ENCODE measurements at places on chromosomes 7 and 10. TPM values are rescaled to one million over a fixed set of nuclear protein-coding genes. Genes with fewer than 3 reads are reported as not detected.
A peak's percentile ranks its signal among the peaks of the same experiment; 100 is the strongest.

DNA sequence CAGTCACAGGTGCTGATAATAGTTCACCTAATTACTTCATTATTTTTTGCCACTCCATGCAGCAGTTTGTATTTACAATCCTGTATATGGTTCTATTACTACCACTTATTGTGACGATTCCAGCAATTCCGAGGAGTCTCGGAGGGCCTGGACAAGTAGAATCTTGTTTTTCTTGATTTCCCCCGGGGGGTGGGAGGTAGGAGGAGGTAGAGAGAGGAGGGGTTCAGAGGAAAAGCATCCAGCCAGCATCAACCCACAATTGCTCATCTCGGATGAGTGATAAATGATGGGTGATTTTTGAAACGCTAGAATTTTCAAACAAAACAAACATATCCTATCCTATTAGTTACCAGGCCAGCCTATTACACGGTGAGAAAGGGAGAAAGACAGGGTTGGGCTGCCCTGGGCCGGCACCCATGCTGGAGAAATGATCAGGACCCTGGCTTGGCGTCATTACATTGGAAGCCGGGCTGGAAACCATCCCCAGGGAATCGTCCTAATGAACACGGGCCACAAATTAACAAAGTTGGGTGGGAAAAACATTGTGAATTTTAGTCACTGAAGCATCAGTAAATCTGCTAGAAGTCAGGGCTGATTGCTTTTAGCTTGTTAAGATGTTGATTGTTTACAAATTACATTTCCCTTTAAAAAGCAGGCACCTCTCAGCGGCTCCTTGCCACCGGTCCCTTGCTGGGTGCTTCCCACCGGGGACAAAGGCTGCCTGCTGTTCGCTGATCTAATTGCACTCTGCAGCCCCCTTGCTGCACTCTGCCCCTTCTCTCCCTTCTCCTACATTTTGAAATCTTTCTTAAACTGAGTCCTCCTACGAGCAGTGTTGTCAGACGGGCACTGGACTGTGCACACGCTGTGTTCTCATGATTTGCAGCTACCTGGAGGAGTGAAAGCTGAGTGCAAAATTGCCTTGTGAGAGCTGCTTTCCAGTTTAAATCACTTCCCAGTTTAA lies 95.5 kb downstream of the FAM204A start:
- DNase-seq = peak; percentile 29

PAX4 gene
- total RNA-seq = not detected

CTAGE4 gene
- total RNA-seq = 3.4 TPM

MLXIPL gene
- total RNA-seq = 25.7 TPM

DNA sequence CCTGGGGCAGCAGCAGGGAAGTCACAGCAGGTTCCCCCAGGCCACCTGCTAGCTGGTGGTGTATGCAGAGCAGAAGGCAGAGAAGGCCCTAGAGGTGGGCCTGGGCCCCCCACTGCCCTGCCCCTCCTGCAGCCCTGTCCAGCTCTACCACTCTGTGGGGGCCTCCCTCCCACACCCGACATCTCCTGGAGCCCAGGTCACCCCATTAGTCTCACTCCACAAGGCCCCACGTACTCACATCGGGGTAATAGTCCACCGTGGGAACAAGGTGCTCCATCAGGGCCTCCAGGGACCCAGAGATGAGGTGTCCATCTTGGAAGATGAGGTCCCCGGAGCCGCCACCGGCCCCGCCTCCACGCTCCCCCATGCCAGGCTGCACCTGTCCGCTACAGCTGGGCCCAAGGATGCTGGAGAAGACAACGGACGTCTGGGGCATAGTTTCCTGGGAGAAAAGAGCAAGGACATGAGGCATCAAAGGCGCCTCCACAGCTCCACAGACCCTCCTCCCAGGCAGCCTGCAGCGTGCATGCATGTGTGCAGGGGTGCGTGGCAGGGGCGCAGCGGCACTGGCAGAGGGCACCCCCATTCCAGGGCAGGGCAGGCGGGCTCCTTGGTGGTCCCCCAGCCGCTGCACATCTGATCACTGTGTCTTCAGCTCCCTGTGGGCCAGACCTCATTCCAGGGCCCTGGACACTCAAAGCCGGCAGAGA lies 61.0 kb downstream of the RASGEF1A start:
- DNase-seq = no peak

- DNase-seq = peak; percentile 53
These were observed 11.6 kb upstream of the MNX1 start for GRCh38 chr7:157021871-157022680.

- peak; percentile 56 for DNase-seq
These were observed 1156.7 kb downstream of the GATA3 start for GRCh38 chr10:9211228-9211627.

C10orf105 gene
- total RNA-seq = 0.19 TPM

DNA sequence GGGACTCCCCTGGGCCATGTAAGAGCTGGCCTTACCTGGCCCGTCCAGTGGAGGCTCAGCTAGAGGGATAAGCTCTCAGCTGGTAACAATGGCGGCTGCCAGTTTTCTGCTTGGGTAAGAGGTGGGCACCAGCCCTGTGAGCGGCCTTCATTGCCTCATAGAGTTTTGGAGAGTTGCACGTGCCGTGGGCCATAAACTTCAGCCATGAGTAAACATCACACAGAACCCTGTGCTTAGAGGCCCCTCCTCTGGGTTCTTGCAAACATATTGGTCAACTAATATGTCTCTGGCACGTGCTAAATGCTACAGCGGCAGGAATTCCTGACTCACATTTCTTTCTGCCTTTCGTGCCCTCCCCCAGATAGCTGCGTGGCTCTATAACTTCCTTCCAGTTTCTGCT lies 103.9 kb upstream of the LEP start:
- no peak for DNase-seq

ANKRD1 gene
- total RNA-seq = not detected

WDR86 gene
- total RNA-seq = 59.1 TPM

DNA sequence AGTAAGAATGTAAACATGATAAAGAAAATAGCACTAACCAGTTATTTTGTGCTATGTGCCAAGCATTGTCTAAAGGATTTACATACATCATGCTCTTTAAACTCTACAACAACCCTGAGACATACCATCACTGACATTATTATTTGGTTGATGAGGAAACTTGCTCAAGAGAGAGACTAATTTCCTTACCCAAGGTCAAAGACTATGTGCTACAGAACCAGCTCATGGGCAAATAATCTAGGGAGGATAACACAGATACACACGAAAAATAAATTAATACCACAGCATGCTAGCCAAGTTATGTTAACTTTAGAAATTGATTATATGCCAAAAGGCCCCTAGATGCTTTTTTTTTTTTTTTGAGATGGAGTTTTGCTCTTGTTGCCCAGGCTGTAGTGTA lies 2.7 kb downstream of the ANKRD16 start:
- no peak for DNase-seq

GRCh38 chr10:17203416-17203815 lies 1.9 kb upstream of the TRDMT1 start:
- DNase-seq = no peak

TWIST1 gene
- 0.24 TPM for total RNA-seq

GRCh38 chr10:124151466-124152095 lies 58.2 kb upstream of the CHST15 start:
- DNase-seq = no peak

DNA sequence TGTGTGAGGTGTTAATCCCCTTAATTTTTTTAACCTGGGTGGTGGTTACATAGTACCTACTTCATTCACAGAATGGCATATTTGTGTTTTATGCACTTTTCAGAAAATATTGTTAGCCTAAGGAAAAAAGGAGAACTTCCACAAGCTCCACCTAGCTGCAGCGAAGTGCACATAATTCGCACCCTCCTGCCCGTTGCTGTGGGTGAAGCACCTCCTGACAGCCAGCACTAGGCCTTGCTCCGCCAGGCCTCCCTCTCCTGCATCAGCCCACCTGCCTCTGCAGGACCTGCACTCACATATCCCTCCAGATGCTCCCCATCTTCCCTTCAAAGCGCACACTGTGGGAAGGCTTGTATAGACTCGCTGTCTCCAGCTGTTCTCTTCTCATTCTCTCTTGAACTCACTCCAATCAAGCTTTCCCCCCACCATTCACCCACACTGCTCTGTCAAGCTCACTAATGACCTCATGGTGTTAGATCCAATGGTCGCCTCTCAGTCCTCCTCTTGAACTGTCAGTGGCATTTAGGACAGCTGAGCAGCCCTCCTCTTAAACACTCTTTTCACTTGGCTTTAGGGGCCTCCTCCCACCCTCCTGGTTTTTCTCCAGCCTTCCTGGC lies 20.7 kb upstream of the GRID1 start:
- no peak for DNase-seq

SPOCK2 gene
- 3.6 TPM for total RNA-seq

ZNF487 gene
- 4.6 TPM for total RNA-seq

ITIH2 gene
- not detected for total RNA-seq

DNA sequence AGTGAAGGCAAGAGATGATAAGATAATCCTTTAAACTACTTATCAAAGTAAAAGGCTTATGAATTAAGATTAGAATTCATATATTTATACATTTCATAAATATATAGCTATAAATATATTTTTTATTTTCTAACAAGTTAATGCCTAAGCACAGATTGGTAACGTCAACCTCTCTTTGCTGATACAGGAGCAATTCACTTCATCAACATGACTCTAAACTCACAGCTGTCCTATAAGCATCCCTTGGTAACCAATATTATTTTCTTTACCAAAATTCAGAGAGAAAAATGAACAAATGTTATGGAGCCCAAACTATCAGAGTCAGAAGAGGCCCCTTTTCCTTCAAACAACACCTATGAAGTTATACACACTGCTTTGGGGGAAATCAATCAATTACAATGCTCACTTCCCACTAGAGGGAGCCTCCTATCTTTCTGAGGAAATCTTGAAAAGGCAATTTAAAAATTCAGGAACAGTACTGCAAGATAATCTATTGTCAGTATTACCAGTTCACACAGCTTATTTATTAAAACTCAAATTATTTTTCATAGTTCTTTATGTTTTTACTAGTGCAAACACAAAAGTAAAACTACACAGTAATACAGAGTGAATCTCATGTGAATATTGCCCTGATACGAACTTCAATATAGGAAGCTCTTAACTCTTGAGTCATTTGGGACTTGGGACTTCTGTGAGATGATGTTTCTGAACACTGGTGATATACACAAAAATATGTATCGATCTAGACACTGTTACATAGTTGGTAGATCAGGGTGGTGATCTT lies 51.0 kb upstream of the NOBOX start:
- DNase-seq = peak; percentile 45

DNA sequence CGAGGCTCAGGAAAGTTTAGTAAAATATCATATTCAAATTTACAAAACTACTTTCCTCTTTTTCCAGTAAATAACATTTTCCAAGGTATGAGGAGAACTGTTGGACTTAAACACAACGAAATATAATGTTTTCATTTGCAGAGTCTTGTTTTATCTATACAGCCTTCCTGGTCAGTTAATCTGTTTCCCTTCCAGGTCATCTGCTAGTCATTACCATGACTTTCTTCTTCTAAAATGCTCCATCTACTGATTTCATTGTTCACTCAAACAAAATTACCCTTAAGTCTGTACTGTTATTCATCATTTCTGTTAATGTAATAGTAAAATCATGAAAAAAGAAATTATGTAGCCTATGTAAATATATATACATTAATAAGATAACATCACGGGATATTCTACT lies 69.8 kb downstream of the GNAI1 start:
- DNase-seq = no peak

- no peak for DNase-seq
These were observed 334.6 kb downstream of the PTPRN2 start for GRCh38 chr7:158252837-158253669.

GRCh38 chr7:142806957-142807356 lies 36.2 kb downstream of the PRSS2 start:
- no peak for DNase-seq

EIF5AL1 gene
- 2.0 TPM for total RNA-seq

- no peak for DNase-seq
These were observed 926.8 kb downstream of the GATA3 start for GRCh38 chr10:8981277-8981676.

GRCh38 chr7:102431617-102432298 lies 1.6 kb upstream of the ORAI2 start:
- no peak for DNase-seq

GJD4 gene
- not detected for total RNA-seq

GRCh38 chr7:16753932-16754855 lies 639 bp downstream of the TSPAN13 start:
- DNase-seq = peak; percentile 79

DNA sequence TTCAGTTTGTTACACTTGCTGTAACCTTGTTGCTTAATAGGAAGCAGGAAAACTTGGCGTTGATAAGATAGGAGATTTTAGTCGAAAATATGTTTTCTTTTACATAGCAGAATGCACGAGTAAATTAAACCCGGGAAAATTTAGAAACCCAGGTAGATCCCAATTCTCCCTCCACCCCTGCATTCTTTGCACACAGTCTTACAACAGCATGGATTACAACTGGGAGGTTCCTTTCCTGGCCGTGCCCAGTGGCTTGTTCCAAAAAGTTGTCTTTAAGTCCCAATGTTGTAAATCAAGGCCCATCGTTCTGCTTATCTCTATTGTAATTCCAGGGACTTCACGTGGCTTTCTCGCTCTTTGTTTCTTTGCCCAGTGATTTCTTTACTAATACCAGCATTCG lies 1.1 kb upstream of the DPY19L1 start:
- DNase-seq = no peak

DNA sequence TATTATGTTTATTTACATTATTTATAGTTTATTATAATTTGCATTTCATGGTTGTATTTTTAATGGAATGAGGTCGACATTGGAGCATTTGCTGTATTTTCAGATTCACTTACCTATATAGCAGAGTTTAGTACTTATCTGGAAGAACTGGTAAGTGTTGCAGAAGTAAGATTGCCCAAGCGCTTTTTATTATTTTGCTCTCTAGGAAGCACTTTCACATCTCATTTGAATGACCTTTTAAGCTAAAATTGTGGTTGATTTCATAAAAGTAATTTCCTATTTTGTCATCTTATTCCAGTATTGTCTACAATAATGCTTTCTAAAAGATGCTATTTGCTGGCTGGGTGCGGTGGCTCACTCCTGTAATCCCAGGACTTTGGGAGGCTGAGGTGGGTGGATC lies 28.6 kb downstream of the SEC61A2 start:
- no peak for DNase-seq

IDI2 gene
- not detected for total RNA-seq

Data from GM23338 (cell line).